ENCODE measurements at places on chromosomes 11 and 22.

- no peak for DNase-seq
Observed at GRCh38 chr11:65185869-65186341, 4.2 kb downstream of the CAPN1 start.

DNA sequence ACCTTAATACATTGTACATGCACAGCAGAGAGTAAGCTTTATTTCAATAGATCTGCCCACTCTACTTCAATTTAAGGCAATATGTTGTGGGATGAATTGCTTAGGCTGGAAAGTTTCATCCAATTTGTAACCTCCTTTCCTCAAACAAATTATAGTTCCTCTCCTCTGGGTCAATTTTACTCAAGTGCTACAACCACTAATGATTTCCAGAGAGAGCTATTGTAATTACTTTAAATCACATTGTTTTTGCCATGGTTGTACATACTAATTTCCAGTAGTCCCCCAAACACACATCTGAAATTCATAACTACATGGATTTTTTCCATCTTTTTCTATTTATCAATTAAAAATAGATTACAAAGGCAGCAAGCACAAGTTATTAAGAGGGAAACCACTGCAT, 72.9 kb downstream of the APIP start:
- DNase-seq = no peak

DNA sequence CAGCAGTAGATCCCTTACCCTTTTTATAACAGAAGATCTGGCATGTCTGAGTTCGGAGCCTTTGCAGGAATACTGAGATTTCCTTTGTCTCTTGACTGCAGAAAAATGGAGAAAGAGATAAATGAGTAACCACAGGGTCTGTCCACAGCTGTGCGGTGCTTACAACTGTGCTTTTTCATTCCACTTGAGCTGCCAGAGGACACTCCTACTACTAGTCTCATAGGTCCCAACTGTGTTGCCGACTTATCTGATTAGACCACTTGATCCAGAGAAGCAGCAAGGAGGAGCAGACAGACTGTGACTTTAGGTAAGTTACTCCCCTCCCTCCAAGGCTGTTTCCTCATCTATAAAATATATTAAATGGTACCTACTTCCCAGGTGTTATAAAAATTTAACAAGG, 17.5 kb downstream of the FAM227A start:
- DNase-seq = no peak

DNA sequence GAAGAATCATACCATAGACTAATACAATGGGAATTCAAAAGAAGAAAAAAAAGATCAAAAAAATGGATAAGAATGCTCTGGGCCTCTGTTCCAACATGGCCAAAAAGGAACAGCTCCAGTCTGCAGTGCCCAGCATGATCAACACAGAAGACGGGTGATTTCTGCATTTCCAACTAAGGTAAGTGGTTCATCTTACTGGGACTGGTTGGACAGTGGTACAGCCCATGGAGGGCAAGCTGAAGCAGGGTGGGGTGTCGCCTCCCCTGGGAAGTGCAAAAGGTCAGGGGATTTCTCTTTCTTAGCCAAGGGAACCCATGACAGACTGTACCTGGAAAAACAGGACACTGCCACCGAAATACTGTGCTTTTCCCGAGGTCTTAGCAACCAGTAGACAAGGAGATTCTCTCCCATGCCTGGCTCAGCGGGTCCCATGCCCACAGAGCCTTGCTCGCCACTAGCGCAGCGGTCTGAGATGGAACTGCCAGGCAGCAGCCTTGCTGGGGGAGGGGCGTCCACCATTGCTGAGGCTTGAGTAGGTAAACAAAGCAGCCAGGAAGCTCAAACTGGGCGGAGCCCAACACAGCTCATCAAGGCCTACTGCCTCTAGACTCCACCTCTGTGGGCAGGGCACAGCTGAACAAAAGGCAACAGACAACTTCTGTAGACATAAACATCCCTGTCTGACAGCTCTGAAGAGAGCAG, 428.4 kb downstream of the MN1 start:
- DNase-seq = no peak

DNA sequence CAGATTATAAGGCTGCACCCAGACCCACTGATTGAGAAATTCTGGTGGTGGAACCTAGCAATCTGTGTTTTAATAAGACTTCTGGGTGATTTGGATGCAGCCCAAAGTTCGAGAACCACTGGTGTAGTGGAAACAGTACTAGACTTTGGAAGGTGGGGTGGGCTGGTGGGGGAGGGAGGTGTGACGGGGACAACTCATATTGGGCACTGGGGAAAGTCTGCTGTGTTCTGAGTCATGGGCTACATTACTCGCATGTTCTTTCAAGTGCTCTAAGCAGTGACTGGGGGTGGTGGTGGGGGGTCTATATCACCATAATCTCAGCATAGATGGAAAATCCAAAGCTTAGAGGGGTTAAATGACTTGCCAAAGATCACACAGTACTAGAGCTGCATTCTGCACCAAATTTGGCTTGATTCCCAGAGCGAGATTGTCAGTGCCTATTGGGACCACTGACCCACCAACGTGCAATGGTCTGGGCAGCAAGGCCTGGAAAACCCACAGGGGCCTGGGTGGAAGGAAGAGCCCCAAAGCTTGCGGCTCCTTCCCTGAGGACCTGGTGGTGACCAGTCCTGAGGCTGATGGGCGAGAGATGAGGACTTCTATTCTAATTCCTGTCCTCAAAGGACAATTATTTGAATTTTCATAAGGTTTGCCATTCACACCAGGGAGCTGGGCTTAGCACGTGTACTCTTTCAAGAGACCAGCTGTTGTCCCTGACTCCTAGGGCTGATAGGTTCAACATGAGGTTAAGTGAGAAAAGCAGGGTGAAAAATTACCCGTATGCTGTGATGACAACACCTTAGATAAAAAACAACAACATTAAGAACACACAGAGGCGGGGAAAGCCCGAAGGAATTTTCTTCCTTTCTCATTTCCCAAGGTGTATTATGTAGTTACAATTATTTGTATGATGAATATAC, 77.5 kb upstream of the NARS2 start:
- DNase-seq = no peak

- no peak for DNase-seq
Observed at GRCh38 chr11:110977661-110978060, 265.4 kb upstream of the ARHGAP20 start.

GRCh38 chr22:42623301-42623751, 8.6 kb upstream of the POLDIP3 start:
- no peak for DNase-seq

- no peak for DNase-seq
Observed at GRCh38 chr11:16110886-16111285, 245.5 kb downstream of the SOX6 start.

DNA sequence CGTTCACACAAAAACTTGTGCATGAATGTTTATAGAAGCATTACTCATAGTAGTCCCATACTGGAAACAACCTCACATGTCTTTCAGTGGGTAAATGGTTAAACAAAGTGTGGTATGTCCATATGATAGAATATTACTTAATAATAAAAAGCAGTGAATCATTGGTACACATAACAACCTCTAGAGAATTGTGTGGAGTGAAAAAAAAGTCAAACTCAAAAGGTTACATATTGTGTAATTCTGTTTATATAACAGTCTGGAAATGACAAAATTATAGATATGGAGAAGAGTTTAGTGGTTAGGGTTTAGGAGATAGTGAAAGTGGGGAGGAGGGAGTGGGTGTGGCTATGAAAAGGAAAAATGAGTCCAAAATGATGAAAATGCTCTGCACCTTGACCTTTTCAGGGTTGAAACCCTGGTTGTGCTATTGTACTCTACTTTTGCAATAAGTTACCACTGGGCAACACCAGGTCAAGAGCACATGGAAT, 243.4 kb upstream of the DDI1 start:
- no peak for DNase-seq

GRCh38 chr11:20010156-20010850, 150.0 kb downstream of the DBX1 start:
- no peak for DNase-seq

- DNase-seq = no peak
Observed at GRCh38 chr11:46278387-46279125, 1.1 kb downstream of the CREB3L1 start.

- peak; percentile 39 for DNase-seq
Observed at GRCh38 chr11:4181782-4182721, 87.5 kb downstream of the RRM1 start.

- no peak for DNase-seq
Observed at GRCh38 chr22:39229075-39229474, 15.7 kb downstream of the PDGFB start.

GRCh38 chr11:62757846-62758788, 3.3 kb upstream of the POLR2G start:
- no peak for DNase-seq

DNA sequence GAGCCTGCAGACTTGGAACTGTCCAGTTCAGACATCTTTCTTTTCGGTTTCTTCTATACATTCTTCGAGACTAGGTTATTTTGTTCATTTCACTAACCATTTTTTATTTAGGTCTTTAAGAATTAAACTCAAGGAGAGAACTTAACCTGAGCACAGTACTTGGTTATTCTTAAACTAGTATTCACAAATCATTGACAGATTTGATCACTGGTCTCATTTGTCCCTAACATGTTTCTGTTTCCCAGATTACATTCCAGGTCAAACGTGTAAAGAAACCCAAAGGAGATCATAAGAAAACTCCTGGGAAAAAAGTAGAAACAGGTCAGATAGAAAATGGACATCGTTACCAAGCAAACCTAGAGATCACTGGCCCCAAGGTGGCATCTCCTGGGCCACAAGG, 85.1 kb downstream of the TTC17 start:
- no peak for DNase-seq

DNA sequence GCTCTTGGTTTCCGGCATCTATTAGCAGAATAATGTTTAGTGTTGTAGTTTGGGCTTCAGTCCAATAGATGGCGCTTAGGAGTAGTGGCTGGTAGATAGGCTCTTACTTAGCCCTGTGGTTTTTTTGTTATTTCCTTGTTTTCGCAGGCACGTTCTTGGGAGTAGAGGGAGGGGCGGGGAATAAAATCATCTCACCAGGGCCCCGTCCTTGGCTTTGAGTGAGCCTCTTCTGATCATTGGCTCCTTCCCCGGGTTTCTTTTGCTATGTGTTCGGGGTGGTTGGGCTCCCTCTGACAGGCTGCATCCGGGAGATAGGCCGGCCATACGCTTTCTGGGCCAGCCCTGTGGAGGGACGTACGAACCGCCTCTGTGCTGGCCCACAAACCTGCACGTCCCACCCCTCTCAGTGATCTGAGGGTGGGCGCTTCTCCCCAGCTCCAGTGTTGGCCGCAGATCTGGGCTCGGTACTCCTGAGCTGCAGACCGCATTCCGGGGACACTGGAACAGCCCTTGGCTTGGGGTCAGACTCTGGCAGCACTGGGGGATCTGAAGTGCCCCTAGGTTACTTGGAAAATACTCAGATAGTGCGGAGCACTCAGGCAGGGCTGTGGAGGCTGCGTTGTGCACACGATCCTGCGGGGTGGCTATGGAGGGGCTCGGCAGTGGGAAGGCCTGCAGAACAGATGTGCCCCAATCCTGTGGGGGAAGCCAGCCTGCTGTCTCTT, 217.0 kb downstream of the DYNC2H1 start:
- peak; percentile 17 for DNase-seq

DNA sequence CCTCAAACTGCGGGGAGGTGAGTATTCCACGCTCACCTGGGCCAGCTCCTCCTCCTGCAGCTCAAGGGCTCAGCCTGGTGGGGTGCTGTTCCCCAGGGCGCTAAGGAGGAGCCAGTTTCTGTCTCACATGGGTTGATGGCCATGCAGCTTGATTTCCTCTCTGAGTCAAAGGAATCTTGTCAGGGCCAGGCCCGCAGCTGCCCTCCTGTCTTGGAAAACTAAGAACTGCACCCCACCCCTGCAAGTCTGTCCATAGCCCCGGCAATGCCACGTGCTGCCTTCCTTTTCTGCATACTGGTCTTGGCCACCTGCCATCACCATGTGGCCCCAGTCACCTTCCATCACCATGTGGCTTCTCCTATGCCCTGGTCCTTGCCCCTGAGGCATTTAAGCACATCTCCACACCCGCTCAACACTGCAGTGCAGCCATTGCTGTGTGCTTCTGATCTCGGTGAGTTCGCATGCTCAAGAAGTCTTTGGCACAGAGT, 35.2 kb upstream of the CLDN5 start:
- DNase-seq = no peak

GRCh38 chr11:128289048-128289447, 298.3 kb downstream of the ETS1 start:
- DNase-seq = no peak

DNA sequence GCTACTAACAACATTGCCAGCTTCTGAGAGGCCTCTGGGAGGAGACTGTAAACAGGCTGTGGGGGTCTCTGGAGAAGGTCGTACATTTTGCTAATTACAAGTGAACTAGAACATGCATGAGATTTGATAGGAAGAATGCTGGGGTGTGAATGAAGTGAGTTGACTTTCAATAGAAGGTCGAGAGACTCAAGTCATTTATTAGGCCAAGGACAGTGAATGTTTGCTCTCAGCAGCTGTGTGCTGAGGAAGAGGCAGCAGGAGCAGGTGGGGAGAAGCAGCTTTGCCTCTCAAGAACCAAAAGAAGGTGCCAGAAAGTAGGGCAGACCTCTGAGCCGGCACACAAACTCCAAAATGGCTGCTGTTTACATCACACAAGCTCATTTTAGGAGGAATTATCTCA, 91.7 kb downstream of the PIWIL4 start:
- DNase-seq = no peak

DNA sequence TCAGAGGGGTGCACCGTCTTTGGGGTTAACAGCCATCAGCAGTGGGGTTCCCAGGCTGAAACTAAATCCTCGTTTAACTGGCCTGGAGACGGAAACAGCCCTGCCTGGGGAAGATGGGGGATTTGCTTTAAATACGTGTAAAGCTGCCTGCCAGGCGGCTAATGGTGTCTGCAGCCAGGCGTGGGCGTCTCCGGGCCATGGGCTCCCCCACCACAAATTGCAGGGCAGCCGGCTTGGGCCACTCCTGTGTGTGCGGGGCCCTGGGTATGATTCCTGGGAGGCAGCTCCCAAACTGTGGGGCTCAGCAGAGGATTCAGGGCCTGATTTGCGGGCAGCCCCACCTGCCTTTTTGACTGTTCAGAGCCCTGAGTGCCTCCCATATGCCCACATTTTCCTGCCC, 110.5 kb downstream of the KCNQ1 start:
- DNase-seq = no peak

DNA sequence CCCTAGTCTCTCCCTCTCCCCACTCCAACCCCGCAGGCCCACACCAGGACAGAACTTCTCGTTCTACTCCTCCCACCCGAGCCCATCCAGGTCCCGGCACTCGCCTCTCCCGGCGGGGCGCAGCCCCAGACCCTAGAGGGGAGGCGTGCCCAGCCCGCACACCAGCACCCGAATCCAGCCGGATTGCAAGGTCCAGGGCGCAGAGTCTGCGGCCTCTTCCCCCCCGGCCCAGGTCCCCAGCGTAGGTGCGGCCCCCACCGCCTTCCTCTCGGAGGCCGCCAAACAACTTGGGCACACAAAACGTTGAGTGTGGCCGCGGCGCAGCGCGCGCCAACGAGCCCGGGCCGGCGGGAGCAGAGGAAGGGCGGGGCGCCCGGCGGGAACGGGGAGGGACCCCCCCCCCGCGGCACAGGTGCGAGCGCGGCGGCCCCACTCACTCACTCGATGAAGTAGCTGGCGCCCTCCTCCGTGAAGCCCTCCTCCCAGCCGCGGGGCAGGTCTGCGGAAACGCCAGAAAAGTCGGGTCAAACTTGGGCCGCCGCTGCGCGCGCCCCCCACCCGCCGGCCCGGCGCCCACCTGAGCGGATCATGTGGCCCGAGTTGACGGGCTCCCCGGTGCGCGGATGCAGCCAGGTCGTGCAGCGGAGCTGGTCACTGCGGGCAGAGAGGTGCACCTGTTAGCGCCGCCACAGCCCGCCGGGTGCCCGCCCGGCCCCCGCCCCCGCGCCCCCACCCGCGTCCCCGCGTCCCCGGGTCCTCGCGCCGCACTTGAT, 480 bp downstream of the PLEKHA7 start:
- DNase-seq = no peak
